ENCODE measurements at places on chromosomes 7 and 10. TPM values are rescaled to one million over a fixed set of nuclear protein-coding genes. Genes with fewer than 3 reads are reported as not detected.
A peak's percentile ranks its signal among the peaks of the same experiment; 100 is the strongest.

- no peaks in the 10 kb centered on the region for H3K36me3 ChIP-seq
- peaks cover 7% of the 10 kb centered on the region for H3K4me1 ChIP-seq
- DNase-seq = no peak
- H3K27me3 ChIP-seq = peaks cover 44% of the 10 kb centered on the region
Observed at GRCh38 chr7:114755856-114756255, 166.0 kb upstream of the MDFIC start.

The HTR7 gene
- 0.10 TPM for total RNA-seq

GRCh38 chr7:80583901-80584300 lies 54.5 kb upstream of the CD36 start:
- H3K27me3 ChIP-seq = no peaks in the 10 kb centered on the region
- H3K4me1 ChIP-seq = no peaks in the 10 kb centered on the region
- no peak overlapping the region for H3K4me3 ChIP-seq
- no peaks in the 10 kb centered on the region for H3K36me3 ChIP-seq
- no peak for DNase-seq

DNA sequence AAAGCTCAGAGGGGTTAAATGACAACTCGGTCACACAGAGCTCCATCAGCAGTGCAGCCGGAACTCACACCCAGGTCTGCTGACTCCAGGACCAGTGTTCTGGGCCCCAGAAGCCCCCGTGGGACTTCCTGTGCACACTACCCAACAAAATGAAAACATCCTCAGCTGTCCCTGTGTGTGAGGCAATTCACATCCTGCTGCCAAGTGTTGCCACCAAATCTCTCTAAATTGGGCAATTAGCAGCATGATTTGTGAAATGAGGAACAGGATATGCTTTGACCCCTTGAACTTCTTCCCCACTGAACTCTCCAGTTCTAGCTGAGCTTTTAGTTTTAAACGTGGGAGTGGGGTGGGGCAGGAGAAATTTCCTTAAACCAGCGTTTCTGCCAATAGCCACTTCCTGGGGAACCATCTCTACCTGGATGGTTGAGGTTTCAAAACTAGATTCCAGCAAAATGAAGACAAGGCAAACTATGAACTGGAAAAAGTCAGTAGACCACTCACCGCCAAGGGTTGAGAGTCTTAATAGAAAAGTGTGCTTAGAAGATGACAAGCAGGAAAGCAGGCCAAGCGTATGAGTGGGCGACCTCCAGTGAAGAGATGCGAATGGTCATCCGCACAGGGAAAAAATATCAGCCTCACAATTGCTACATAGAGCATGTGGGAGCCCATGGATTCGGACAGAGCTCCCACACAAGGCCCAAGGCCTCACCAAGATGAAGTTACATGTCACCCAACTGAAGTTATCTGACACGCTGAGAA lies 51.9 kb upstream of the CHST15 start:
- DNase-seq = no peak
- no peak overlapping the region for H3K4me3 ChIP-seq
- H3K36me3 ChIP-seq = no peaks in the 10 kb centered on the region

DNA sequence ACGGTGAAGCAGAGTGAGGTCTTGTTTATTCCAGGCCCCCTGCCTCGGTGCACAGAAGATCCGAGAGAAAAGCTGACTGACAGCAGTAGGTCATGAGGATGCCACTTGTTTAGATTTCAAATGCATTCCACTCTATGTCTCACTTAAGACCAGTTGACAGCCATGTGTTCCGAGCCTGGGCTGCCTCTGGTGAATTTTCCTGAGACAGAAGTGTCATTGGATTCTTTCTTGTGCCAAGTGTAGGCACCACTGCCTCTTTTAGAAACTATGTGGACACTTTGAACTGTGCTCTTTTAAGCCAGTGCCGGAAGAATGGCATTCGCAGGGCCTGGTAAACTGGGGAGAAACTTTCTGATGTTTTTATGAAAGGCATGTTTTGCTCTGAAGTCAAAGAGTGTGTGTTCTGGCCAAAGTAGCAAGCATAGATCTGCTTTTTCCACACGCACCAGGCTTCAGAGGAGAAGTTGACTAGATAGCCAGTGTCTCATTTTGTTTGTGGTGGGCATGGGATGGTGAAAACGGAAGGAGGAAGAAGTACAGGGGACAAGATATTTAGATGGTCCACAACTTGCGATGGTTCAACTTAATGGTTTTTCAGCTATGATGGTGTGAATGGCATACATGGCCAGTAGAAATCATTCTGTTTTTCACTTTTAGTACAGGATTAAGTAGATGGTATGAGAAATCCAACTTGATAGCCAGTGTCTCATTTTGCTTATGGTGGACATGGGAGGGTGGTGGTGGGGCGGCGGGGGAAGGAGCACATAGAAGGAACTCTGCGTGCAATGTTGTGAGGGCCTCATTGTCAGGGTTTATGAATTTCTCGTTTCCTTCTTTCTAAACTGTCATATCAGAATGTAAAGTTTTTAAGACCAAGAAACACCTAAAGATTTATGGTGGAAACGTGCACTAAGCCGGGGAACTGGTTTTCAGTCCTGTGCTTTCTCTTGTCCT lies 41.5 kb downstream of the CYP17A1 start:
- peaks cover 19% of the 10 kb centered on the region for H3K4me1 ChIP-seq
- H3K27me3 ChIP-seq = no peaks in the 10 kb centered on the region
- peak overlapping the region; percentile 27 for H3K4me3 ChIP-seq
- peak overlapping the region; percentile 38 for H3K27ac ChIP-seq
- DNase-seq = no peak
- H3K36me3 ChIP-seq = no peaks in the 10 kb centered on the region

The PILRA gene
- 3.4 TPM for total RNA-seq
